GM12864 (cell line): ENCODE measurements at places on chromosomes 6 and 20.

- no peak for DNase-seq
These were observed 62.3 kb upstream of the TBC1D7 start for GRCh38 chr6:13390658-13391057.

- DNase-seq, result no peak
These were observed 9.9 kb downstream of the ANKRD66 start for GRCh38 chr6:46756469-46757213.

DNA sequence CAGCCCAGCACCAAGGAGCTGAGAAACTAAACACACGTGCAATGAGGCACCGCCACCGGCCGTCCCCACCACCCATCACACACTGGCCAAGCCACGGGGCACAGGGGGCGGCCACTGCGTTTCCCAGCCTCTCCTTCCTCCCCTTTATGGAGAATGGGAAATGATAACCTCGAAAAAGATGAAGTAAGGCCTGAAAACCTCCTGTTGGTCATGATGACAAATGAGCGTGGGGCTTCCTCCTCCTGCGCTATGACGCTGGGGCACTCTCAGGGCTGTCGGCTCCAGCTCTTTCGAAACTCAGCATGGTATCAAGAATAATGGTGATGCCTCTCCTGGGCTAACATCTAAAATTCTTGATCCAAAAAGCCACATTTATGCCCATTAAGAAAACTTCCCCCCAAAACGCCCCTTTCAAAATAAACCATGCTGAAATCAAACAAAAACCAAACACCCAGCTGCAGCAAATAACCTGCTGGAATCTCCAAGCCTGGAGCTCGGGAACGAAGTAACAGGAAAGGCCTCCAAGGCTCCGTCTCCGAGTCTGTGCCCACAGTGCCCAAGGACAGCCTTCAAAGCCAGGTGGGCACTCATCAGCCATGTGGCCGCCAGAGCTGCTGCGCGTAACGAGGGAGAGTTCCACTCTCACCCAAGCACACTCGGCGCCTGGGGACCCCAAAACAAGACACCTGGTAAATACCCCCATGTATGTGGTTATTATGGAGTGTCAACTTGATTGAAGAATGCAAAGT, 50.0 kb downstream of the TAF4 start:
- no peak for DNase-seq

DNA sequence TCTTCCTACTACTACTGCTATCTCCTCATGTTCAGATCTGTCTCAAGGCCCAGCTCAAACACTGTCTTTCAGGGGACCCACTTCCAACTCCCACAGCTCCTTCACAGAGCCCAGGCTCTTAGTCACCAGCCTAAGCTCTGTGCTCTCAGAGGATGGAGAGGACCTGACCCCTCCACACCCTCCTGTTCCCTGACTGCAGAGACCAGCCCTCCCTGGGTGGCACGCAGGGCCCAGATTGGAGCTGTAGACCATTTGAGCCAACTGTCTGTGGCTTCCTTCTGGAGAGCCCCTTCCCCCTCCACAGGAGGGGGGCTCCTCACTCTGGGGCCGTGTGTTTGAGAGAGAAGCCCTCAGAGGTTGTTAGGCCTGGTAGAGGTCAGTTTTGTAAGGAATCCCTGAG, 9.8 kb downstream of the SNPH start:
- DNase-seq, result no peak

- DNase-seq, result no peak
These were observed 69.9 kb downstream of the SESN1 start for GRCh38 chr6:109024784-109025183.

- DNase-seq, result no peak
These were observed 153.4 kb downstream of the MBOAT1 start for GRCh38 chr6:20058912-20059311.

DNA sequence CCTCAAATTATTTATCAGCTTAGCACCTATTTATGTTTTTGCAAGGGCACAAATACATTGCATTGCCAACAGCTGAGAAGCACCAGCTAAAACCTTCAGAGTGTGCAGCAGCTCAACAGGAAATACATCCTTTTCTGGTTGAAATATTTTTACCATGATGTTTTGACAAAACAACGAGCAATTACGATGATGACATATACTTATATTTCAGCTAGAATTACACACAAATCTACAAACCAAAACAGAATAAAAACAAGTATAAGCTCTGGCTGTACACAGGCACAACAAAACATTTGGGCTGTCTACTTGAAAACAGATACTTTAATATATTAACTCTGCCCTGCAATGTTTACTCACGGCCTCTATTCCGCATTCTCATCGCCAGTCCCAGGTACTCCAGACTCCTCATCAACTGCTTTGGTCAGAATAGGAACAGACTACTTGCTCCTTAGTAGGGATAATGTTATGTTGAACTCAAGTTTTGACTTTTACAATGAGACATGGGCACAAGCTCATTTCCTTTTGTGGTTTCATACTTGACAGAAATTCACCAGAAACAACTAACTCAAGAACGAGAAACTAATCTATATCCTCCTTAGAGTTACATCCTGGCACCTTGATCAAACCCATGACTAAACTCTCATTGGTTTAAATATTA, 377.6 kb downstream of the ESR1 start:
- no peak for DNase-seq

GRCh38 chr6:150382171-150382570, 13.4 kb downstream of the IYD start:
- DNase-seq, result no peak

DNA sequence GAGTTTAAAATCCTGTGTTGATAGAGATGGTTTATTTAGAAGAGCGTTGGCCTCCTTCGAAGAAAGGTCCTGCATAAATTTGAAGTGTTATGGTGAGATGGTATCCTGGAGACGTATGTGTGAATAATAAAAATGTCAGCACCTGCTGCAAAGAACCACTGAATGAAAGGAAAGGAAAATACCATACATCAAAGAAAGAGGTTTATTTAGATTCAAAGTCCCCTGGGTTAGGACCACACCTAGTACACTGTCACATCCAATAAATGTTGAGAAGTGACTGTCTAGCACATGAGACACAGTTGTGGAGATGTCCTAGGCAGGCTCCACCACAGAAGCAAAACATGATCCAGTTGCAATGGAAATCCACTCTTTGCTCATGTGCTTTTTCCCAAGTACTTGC, 214.7 kb downstream of the PAX1 start:
- no peak for DNase-seq

DNA sequence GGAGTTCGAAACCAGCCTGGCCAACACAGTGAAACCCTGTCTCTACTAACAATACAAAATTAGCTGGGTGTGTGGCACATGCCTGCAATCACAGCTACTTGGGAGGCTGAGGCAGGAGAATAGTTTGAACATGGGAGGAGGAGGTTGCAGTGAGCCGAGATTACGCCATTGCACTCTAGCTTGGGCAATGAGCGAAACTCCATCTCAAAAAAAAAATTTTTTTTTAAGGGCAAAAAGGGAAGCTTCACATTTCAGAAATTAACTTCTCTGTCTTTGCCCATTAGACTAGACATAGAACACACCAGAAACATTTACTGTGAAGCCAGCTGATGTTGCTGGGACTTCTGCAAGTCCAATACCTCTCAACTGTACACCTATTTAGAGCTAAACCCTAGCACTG, 90.8 kb upstream of the HDAC2 start:
- no peak for DNase-seq

DNA sequence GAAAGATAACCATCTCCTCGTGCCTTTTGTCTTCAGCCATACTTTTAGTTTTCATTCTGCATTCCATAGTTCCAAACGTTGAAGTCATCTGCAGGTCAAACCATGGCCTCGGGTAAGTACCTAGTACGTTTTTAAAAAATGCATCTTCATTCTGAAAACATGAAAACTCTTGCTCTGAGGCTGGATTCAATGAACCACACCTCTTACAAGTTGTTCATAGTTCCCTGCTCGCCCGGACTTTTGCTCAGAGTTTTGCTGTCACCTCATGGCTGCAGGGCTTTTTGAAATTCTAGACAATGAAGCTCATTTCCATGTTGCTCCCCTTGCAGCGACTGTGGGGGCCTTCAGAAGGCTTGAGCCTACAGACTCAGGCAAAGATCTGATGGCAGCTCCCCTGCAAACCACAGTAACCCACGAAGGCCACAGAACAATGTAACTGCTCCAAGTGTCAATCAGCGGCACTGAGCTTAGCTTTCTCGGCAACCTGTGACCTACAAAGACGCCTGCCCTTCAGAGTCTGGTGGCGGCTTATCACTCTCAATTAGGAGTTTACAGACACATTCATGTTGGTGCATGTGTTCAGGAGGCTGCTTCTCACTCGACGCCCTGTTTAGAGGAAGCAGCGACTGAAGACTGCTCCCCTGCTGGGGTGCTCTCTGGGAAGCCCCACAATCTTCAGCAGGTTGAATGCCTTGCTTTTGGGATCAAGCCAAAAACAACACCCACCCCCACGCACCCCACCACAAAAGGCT, 61.2 kb downstream of the FOXC1 start:
- DNase-seq, result peak; percentile 58

- no peak for DNase-seq
These were observed 46.3 kb upstream of the NHSL1 start for GRCh38 chr6:138545621-138545980.

GRCh38 chr20:4131911-4132310, 116.6 kb upstream of the RNF24 start:
- no peak for DNase-seq

DNA sequence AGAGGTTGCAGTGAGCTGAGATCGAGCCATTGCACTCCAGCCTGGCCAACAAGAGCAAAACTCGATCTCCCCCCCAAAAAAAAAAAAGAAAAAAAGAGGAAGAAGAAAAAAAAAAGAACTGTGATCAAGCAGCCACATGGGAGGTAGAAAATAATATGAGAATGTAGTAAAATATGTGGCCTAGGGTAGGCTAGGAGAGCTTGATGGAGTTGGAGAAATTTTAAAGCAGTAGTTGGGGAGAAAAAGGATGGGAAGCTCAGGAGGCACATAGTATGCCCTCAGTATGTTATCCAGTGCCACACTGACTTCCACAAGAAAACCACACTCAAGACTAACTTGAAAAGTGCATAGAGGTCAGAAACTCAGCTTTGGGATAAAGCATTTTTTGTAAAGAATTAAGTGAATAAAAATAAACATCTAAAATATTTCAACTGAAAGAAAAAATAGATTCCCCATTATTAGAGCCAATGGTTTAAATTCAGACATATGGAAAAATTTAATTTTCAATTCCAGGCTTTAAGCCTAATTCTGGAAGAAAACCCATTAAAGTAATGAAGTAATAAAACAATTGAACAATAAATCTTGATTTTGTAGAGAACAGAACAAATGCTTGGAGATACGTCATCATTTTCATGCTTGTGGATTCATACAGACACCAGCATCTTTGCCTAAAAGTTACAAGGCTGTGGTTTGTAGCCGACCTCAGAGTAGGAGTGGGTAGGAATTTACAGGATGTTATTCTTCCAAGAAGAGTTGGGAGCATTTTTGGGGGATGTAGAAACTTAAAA, 34.7 kb downstream of the PLEKHG1 start:
- DNase-seq, result no peak

- DNase-seq, result no peak
These were observed 79.9 kb upstream of the SPTLC3 start for GRCh38 chr20:12928755-12929401.

DNA sequence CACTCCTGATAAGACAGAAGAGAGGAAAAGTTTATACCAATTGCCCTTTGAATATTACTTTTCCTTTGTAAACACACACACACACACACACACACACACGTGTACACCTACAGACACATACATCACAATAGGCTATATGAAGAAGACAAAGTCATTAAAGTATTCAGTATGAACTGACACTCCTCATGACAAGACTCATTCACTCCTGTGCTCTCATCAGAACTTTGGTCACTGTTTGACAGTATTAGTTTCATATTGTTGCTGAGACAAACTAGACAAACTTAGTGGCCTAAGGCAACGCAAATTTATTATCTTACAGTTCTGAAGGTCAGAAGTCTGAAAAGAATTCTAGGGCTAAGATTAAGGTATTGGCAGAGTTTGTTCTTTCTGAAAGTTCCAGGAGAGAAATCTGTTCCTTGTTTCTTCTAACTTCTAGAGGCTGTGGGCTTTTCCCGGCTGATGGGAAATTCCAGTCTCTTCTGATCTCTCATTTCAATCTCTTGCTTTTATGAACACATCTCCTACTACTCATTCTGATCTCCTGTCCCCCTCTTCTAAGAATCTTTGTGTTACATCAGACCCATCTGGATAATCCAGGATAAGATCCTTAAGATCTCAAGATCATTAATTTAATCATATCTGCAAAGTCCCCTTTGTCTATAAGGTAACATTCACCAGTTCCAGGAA, 171.3 kb downstream of the HACE1 start:
- DNase-seq, result no peak

DNA sequence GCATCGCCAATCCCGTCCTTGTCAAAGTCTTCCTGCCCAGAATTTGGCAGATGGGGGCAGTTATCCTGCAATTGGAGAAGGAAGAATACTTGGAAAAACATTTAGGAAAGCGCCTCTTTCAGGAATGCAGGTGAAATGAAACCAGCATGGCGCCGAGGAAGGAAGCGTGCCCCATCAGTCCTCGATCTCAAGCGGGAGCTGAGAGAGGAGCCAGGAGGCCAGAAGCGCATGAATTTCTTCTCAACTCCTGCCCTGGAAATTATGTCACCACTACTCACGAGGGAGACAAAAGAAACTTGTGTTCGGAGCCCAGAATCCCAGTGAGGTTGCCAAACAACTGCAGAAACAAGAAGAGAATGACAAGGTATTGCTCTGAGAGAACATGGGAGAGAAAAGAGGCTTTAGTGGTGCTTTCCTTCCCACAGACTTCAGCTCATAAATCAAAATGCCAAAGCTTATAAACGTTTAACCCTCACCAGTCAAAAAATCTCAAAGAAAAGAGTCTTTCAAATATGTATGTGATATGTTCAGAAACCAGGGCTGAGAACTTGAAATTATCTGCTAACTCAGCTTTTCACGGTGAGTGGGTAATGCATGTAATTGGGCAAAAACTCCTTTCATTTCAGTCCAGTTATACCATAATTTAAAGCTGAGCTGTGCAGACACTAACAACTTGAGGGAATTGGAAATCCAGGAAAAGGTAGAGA, 23.9 kb downstream of the THBS2 start:
- DNase-seq, result no peak

DNA sequence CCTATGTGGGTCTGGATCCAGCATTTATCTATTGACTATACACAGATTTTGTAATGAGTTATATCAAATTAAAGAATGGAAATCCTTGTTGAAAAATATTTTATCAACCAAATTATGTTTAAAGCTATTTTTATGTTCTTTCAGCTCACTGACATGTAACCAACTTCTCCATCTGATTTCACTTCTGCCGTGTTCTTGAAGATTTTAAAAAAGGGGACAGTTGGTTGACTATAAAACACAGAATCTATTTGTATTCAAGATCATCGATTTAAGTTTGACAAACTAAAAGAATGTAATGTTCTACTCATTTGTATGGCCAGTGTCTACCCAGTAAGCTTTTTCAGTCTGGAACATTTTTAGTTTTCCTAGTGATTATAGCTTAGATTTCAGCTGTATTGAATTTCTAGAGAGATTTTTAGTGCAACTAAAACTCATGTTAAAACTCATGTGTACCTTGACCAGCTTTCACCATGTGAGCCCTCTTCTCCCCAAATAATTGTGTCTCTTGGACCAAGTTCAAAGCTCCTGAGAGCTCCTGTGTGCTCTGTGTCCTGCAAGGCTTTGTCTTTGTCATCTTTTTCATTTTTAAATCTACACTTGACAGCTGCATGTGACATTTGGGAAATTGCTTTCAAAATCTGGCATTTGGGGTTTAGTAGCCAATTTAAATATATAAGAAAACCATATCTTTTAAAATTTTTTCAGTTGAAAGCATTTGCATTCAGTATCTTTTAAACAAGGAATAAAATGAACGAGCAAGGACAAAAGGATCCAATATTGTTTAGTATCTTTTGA, 118.4 kb upstream of the TIAM2 start:
- no peak for DNase-seq
